NCI-H1436 (cell line): ENCODE measurements at places on chromosomes 4 and X.

DNA sequence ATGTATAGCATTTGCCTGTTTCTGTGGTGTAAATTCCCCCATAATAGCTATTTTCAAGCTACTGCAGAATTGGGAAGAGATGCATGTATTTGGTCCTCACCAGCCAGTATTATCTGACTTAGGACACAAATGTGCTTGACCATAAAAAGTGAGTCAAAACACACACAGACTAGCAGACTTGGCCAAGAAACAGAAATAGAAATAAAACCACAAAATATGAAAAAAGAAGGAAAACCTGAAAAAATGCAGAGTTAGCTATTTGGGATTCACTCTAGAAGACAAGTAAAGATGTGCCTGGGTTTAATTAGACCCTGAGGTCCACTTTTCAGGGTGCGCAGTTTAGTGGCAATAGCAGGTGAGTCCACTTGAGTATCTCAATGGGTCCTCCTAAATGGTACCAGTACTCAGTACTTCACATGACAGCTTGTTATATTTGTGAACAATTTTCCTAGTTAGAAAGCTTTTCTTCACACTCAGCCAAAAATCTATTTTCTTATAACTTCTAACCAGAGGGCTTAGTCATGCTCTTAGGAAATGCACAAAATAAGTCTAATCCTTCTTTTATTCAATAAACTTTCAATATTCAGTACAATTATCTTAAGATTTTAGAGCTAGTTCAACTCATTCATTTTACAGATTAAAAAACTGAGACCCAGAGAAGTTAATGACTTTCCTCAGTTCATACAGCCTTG lies 108.7 kb upstream of the JADE1 start:
- DNase-seq = no peak

GRCh38 chr4:152680988-152681603 lies 1.3 kb upstream of the TMEM154 start:
- DNase-seq = no peak

GRCh38 chr4:31557437-31557836 lies 837.3 kb downstream of the PCDH7 start:
- DNase-seq = no peak

DNA sequence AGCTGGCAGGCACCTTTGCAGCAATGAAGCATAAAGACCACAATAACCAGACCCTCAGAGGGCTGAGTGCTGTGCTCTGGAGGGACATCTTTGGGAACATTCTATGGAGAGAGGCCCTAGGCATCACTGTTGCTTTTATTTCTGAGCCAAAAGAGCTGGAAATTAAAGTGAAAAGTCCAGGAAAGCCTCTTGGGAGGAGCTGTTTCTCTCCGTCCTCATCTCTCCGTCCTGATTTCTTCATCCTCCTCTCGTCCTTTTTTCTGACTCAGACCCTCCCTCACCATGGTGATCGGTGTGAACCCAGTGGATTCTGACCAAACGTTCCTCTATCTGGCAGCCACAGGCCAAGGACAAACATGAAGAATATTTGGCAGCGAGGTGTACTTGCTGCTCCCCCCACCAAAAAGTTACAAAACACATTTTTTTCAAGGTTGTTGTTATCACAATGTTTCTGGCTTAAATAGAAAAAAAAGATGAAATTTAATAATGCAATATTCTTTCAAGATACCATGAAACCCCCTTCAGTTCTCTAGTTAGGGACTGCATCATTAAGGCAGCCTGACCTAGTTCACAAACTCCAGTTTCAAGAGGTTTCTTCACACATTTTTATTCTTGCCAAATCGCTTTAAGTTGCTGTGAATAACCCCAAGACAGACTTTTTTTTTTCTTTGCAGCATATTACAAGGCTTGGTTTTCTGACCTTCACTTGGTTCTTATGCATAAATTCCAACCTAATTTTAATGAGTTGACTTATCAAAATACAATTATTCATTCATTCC lies 80.2 kb downstream of the SCD5 start:
- DNase-seq = no peak

GRCh38 chrX:119618439-119618838 lies 12.2 kb upstream of the NKRF start:
- DNase-seq = no peak

- DNase-seq = no peak
Measured at GRCh38 chr4:79078339-79078738, 139.1 kb upstream of the PAQR3 start.

- no peak for DNase-seq
Measured at GRCh38 chrX:70922774-70923473, 8.0 kb downstream of the SLC7A3 start.

DNA sequence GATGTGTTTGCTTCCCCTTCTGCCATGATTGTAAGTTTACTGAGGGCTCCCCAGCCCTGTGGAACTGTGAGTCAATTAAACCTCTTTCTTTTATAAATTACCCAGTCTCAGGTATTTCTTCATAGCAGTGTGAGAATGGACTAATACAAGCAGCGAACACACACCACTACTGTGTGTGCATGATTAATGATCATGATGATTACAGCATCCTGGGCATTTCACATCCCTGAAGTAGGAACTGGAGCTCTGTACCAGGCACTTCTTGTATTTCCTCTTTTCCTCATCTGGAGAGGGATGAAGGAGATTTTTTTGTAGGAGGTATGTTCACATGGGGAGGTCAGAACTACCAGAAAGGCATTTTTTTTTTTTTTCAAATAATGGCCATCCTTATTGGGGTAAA lies 60.8 kb downstream of the PPM1K start:
- no peak for DNase-seq
